ENCODE measurements at places on chromosomes 6 and 20.

- no peak for DNase-seq
Measured at GRCh38 chr20:12947691-12948090, 61.1 kb upstream of the SPTLC3 start.

DNA sequence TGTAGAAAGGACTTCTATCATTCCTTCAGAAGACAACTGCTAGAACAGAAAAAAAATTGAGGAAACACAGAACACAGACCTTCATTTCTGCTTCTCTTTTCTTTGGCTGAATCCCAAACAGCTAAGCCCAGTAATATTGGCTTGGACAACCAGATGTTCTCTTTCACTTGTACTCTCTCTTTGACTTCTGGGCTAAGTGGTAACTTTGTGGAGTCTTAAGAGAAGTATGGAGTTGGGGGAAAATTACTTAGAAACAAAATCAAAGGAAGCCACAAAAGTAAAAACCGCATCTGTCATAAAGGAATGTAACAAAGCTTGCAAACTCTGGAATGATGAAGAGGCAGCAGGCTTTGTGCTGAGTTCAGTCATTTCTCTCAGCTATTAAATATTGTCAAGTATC lies 587.5 kb downstream of the CBLN4 start:
- DNase-seq, result no peak

DNA sequence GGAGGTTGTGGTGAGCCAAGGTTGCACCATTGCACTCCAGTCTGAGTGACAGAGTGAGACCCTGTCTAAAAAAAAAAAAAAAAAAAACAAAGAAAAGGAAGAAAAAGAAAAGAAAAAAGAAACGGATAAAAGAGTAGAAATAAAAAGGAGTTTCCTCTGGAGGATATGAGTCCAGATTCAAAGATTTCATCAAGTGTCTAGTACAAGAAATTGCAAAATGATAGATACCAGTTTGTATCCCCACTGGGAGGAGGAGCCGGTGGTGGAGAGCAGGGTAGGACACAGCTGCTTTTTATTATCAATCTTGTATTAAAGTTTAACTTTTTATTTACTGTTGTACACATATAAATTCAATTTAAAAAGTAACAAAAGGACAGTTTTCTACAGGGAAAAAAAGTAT lies 113.9 kb downstream of the BMP7 start:
- no peak for DNase-seq

DNA sequence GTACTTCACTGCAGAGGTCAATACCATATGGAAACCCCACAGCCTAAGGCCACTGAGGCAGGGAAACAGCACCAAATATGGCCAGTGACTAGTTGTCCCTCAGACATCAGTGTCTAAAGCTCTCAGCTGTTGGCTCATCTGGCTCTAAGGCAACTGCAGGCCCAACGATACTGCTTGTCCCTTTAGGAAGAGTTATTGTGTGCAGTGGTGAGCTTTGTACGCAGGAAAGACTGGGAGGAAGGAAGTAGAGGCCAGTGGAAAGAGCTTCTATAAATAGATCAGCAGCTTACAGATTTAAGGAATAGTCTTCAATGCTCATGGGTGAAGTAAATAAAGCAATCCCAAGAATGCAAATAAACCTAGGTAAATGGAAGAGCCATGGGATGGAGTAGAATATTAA lies 29.3 kb downstream of the DNAAF9 start:
- DNase-seq, result no peak

DNA sequence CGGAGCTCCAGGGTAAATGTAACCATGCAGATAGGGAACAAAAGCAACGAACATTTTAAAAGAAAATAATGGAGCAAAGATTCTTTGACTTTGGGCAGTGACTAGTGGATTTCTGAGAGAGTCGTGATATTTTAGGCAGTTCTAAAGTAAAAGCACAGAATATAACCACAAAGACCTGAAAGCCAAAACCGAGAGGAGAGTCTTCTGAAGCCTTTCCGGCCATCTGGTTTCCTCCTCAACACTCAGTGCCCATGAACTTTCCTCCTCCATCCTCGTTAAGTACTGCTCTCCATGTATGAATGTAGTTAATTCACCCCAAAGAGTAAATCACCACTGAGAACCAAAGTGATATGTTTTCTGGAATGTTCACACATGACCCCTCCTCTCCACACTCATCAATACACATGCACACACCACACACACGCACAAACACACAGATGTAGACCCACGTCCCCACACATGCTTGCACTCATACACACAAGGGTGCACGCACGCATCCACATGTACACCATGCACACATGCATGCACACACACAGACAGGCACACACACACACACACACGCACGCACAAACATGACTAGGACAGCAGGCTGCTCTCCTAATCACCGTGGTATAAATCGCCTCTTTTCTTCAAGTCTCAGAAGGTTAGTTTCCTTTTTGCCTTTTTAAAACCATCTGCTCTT lies 109.5 kb downstream of the MYLK4 start:
- DNase-seq, result no peak

DNA sequence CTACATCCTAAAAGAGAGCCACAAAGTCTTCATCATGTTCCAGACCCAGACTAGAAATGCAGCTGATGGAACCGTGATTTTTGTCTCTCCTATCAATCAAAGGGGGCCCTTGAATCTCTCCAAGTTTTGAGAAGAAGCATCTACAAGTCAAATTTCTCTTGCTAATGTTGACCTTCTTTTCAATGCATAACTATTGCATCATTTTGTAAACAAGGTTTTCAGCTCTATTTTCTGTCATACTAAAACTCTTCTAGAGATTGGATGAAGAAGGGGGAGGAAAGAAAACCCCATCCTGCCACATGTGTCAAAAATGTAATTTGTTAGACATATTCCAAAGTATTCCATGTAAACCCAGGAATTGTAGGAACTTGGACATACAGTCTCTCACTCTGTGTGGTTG lies 169.2 kb downstream of the LMBRD1 start:
- DNase-seq, result no peak

DNA sequence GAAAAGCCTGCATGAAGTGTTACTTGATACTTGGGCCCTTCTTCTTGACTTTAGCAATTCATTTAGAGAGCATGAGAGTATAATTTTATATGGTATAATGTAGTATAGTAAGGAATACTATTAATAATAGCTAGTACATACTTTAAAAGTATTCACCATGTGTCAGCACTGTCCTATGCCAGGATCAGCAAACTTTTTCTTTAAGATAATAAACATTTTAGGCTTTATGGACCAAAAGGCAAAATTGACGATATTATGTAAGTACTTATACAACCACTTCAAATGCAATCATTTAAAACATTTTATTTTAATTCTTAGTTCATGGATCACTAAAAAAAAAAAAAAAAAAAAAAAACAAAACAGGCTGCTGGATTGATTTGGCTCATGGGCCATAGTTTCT lies 163.9 kb downstream of the IBTK start:
- DNase-seq, result no peak

DNA sequence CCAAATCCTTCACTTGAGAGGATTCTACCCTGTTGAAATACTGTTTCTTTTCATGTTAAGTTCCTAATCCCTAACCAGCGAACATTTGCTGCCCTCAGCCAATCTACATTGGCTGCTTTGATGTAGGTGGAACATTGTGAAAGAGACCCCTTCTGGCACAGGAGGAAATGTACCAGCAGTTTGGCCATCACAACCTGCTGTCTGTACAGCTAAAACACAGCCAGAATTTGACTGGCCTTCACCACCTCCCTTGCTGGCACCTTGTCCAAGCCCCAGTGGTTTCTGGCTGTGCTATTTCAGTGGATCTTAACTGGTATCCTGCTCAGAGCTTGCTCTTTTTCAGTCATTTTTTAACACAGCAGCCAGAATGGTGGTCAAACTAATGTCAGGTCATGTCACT lies 202.1 kb upstream of the EPHA7 start:
- DNase-seq, result no peak

GRCh38 chr6:39200498-39201020 lies 28.7 kb downstream of the KCNK5 start:
- no peak for DNase-seq

- DNase-seq, result no peak
Measured at GRCh38 chr6:112938650-112939049, 591.5 kb downstream of the RFPL4B start.

- no peak for DNase-seq
Measured at GRCh38 chr6:161079566-161080262, 88.1 kb downstream of the MAP3K4 start.

DNA sequence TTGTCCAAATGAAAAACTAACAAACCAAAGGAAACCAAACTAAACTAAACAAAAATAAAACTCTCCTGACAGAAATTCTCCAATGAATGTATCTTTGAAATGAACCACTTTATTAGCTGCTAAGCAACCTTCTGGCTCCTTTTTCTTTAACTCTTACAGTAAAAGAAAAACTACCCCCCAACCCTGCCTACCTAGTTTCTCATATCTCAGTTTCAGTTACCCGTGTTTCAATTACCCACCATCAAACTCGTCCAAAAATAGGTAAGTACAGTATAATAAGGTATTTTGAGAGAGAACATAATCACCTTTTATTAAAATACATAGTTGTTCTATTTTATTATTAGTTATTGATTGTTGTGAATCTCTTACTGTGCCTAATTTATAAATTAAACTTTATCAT lies 177.4 kb upstream of the THEMIS start:
- no peak for DNase-seq

- no peak for DNase-seq
Measured at GRCh38 chr20:9723501-9724202, 115.2 kb downstream of the PAK5 start.

DNA sequence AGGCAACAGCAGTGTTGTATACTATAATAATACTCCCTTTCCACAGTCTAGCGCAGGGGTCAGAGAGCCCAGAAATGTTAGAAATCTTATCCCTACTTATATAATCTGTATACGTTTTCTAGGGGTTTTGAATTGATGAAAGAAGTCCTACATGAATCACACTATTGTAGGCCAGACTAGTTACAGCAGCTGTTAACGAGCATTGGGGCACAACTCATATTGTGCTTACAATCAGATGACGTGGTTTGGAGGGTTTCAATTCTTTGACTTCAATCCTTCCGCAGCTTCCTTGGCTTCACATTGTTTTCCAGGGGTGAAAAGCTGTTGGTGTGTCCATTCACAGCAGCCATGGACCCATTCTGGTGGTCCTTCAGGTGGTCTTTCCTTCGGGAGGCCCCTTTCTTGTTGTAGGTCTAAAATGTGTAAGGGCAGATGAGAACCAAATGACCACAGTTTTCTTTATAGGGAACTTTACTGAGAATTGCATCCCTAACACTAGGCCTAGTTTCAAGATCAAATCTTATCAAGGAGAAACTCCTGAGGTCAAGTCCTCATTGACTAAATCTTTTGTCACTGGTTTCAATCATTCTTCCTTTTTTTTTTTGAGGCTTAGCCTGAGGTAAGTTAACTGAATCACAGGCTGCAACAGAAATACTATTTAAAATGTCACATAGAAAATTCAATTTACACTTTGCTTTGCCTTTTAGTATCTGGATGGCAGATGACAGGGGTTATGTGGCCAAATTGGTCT lies 79.7 kb downstream of the ELOVL5 start:
- no peak for DNase-seq

- no peak for DNase-seq
Measured at GRCh38 chr6:149855741-149856140, 8.4 kb downstream of the LRP11 start.

DNA sequence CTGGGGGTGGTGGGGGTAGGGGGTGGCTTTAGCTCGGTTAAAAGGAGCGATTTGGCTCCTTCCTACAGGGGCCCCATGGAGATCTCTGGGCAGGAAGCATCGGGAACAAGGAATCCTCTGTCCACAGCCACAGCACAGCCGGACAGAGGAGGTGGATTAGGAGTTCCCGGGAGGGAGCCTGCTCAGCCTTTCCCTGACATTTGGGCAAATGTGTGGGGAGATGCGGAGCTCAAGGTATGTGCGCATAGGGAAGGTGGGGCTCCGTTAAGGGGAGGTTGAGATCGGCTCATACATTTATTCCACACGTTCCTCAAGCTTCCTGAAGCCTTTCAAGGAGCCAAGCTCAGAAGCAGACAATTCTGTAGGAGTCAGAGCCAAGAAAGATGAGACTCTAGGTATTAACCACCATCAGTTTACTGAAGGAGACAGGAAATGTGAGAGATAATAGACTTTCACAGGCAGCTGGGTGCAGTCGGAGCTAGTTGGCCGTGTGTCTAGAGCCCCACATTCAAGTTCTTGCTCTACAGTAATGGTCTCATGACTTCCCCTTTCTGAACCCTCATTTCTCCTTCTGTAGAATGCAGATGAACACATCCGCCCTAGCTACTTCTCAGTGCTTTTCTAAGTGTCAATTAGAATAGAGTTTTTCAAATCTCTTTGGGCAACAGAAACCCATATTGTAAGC lies 40.8 kb upstream of the EPB41L1 start:
- DNase-seq, result no peak

DNA sequence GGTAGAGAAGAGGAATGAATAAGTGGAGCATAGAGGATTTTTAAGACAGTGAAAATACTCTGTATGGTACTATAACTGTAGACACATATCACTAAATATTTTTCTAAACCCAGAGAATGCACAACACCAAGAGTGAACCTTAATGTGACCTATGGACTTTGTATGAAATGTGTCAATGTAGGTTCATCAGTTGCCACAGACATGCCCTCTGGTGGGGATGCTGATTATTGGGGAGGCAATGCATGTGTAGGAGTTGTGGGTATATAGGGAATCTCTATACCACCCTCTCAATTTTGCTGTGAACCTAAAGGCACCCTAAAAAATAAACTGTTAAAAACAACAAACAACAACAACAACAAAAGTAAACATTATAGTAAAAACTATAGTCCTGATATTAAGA lies 293.7 kb downstream of the RNF144B start:
- no peak for DNase-seq

GRCh38 chr6:139597771-139598755 lies 223.6 kb upstream of the CITED2 start:
- DNase-seq, result peak; percentile 59

DNA sequence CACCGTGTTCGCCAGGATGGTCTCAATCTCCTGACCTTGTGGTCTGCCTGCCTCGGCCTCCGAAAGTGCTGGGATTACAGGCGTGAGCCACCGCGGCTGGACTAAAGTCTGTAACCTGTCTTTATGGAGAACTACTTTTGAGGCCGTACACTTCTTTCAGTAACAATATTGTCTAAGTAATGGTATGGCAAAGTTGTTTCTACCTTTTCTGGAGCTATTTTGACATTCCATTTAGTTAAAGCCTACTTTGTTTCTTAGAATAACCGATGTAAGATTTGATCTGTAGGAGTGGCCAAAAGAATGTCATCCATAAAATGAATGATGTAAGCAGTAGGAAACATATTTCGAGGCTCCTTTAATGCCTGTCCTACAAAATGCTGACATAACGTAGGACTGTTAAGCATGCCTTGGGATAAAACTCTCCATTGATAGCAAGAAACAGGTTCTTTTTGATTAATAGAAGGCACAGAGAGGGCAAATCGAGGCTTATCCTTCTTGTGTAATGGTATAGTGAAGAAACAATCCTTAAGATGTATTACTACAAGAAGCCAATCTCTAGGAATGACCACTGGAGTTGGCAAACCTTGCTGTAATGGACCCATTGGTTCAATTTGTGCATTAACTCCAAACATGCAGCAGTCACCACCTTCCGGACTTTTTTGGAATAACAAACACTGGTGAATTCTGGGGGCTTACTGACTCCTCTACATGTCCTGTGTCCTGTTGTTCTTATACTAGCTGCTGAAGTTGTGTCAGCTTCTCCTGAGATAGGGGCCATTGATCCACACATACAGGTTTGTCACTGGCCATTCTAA lies 35.9 kb downstream of the HLA-DRA start:
- no peak for DNase-seq

- no peak for DNase-seq
Measured at GRCh38 chr20:6705926-6706548, 61.4 kb upstream of the BMP2 start.

Measured in Ammon's horn (tissue), 1 donor.